ENCODE measurements at places on chromosomes 2 and 18.

- no peak for DNase-seq
Observed at GRCh38 chr18:68679528-68679927, 35.4 kb downstream of the TMX3 start.

DNA sequence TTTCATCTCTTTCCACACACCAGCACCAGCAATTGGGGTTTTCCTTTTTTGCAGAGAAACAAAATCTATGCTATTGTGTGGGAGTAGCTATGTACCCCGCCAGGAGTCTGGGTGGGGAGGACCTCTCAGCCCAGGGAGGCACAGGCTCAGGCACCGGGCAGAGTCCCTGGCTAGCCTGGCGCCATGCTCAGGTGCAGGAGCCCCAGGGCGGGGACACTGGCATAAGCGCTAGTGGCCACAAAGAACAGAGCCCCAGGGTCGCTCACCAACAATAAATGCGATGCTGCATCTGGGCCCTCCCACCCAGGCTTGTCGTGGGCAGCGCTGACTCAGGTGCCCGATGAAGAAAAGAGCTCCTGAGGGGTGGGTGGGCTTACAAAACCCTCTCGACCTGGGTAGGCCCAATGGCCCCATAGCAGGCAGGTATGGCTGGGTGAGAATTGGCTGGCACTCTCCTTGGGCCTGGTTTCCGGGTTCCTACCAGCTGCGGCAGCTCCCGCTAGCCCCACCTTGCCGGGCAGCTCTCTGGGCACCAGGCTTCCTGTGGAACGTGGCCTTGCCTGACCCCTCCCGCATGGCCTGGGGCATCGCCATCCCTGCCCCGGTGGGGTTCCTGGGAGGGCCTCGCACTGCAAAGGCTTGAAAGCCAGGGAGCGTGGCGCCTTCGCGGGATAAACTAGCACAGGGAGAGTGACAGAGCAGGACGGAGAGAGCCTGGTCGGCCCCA is 31.8 kb upstream of the COL6A3 start:
- no peak for DNase-seq

DNA sequence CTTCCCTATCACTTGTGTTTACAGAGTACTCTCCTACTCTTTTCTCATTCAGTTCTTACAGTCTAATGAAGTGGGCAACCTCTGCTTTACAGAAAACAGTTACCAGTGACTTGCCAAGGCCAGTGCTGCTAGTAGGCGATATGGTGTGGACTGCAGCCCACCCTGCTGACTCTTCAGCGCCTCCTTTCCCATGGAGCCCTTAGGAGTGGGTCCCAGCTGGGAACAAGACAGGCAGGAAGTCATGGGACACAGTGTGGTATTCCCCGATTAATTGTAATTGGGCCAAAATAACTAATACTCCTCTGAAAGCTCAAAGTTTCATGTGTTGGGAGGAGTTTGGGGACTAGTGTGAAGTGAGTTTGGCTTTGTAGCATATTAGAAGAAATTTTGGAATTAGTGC is 120.1 kb upstream of the EML6 start:
- DNase-seq = no peak

- no peak for DNase-seq
Observed at GRCh38 chr2:58313926-58314325, 72.8 kb upstream of the FANCL start.

- no peak for DNase-seq
Observed at GRCh38 chr2:197992482-197993133, 188.2 kb downstream of the PLCL1 start.

- DNase-seq = no peak
Observed at GRCh38 chr18:47929681-47930198, 719 bp downstream of the SMAD2 start.

DNA sequence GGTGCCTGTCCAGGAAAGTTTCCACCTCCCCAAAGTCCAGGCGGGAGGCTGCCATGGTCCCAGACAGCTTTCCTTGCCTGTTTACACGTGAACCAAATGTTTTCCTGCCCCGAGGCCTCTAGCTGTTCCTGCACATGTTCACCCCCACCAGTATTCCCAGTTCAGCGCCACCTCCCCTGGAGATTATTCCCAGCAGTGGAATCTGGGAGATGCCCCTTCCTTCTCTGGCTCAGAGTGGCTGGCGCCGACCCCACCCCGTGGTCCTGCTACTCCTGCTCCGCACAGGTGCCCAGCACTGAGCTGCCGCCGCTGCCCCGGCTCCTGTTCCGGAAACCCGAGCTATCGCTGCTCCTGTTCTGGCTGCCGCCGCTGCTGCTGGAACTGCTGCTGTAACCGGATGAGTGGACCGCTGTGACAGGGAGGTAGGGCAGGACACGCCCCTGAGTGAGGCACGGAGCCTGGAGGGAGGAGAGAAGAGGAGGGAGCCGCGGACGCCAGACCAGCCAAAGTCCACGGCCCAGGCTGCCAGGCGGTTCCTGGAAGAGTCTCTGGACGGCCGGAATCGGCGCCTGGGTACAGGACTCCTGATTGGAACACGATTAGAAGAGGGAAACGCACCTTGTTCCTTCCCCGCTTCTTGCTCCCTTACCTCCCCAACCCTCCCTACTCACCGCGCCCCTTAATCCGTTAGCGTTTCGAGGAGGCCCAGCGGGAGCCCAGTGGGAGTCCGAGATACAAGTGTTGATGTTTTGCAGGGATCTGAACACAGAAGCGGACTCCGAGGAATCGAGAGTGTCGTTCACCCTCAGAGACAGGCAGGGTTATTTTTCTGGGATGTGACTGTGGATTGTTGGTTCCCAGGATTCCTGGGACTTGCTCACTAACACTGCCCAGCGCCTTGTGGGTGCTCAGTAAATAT is at the start of gene PDE11A:
PDE11A (minus strand) TSS at position 395 of the 919 bp plus-strand sequence; CDS start at position 55, 340 bp downstream.
- DNase-seq = peak; percentile 8

- no peak for DNase-seq
Observed at GRCh38 chr18:55296115-55296514, 291.9 kb downstream of the TCF4 start.

DNA sequence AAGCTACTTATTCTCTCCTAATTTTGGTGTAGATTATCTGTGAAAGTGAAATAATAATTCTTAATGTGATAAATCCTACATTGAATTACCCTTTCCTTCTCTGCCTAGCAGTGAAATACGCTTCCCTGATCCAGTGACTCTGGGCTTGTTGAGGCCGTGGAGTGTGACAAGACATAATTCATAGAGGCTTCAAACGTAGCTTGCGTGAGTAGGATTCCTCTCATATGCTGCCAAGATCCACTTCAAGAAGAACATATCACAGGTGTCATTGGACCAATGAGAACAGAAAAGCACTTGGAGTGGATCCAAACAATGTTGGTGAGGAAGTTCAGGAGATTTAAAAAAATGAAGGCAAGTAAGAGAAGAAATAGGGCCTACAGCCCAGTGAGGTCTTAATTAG is 221.3 kb upstream of the TMEFF2 start:
- DNase-seq = no peak

GRCh38 chr2:163753726-163754125 is 17.9 kb upstream of the FIGN start:
- DNase-seq = no peak

- no peak for DNase-seq
Observed at GRCh38 chr2:23803264-23803964, 123.5 kb downstream of the ATAD2B start.

DNA sequence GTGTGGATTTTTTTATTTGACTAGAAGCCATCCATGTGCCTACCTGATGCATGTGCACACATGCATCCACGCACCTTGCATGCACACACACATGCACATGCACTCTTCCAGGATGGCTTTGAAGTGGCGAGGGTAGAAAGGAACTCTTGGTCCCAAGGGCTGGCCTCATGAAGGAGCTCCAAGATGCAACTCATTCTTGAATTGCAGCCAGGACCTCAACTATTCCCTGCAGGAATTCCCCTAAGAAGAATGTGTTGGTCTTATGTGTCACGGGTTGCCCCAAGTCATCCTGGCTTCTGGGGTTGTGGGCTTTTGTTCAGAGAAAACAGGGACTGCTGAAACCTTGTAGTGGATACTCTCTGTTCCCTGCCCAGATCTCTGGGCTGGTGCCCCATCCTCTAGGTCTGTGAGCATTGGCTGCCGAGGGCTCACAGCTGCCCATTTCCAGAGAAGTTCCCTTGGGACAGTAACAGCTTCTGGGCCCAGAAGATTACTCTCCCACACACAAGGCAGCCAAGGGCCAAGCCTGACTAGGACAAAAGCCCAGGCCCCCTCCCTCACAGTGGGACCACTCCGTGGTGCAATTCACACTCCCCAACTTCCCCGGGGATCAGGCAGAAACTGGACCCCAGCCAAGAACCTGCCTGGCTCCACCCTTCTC is 137.6 kb downstream of the COPS8 start:
- no peak for DNase-seq

- DNase-seq = no peak
Observed at GRCh38 chr18:11607906-11608305, 1.5 kb upstream of the SLC35G4 start.

- peak; percentile 49 for DNase-seq
Observed at GRCh38 chr18:77127769-77128671, 4.6 kb downstream of the MBP start.

Measured in CD4-positive, alpha-beta T cell treated with Interleukin-6 at 100 ng/mL for 8 hours (primary cell).